ENCODE measurements at places on chromosomes 11 and 22.

DNA sequence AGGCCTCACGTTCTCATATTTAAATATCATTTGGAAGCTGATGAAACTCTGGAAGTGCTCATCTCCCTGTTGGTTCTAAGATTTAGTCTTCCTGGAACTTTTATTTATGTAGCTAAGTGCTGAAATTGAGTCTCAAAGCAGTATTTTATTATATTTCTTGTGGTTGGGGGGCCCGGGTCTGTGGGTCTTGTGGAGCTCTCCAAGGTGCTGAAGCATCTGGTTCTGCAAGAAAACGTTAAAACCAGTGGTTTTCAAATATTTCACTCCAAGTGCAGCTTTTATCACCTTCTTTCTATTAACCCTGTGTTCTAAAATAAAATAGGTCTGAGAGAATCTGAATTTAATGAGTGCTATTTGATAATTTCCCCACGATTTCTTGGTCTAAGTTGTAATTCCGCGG is 1404.8 kb downstream of the TBC1D22A start:
- no peak for DNase-seq

DNA sequence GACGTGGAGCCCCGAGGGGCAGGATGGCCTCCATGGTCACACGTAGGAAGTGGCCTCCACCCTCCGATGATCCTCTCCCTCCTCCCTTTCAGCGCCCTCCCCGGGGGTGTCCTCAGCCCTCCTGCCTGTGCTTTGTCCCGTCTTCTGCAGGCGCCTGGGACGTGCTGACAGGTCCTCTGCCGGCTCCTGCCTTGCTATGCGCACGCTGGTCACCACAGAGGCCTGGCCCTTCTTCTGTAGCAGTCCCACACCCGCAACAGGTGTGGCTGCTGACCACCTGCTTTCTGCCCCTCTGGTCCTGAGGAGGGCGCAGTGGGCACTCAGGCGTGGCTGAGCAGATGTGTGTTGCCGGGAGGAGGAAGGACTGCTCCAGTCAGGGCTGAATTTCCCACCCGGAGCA is 27.7 kb upstream of the PPP6R3 start:
- no peak for DNase-seq

DNA sequence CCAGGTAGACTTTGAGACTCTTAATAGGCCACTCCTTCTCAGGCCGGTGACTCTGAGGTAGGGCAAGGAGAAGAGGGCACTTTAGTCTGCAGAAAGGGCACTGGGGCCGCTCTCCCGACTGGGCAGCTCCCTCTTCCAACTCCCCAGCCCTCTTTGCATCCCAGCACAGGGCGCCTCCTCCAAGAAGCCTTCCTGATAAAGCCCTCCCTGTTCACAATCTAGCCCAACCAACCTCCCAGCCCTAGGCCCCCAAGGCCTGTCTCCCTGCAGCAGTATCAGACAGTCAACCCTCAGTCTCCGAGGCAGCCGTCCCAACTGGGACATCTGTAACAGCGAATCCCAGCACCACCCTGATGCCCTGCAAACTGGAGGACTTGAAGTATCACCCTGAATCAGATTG is 14.3 kb upstream of the PDE2A start:
- DNase-seq = no peak

DNA sequence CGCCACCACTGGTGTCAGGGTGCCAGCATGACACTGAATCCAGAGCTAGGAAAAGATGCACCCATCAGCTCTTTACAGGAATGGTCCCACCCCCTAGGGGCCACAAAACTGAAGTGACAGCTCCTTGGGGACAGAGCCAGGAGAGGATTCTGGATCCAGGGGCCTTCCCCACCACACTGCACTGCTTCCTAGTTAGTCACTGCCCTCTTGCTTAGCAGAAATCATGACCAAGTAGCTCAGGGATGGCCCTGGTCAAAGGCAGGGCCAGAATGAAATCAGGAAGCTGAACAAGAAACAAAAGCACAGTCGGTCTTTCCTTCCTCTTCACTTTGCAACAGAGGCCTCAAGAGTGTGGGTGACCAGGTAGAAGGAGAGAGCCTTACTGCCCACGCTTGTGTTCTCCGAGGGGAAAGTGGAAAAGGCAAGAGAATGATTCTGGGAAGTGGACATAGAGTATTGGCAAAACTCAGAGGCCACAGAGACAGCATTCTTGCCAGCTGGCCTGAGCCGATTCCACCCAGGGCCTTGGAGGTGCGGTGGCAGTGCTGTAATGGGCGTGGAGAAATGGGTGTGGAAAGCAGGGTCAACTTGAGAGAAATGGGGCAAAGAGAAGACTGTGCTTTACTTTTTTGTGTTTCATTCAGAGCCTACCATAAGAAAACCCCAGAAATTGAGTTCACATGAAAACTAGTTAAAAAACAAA is 39.8 kb downstream of the KCNJ1 start:
- no peak for DNase-seq

- DNase-seq = no peak
Measured at GRCh38 chr11:92253421-92253820, 28.8 kb downstream of the FAT3 start.

GRCh38 chr11:1927026-1927847 is 7.7 kb downstream of the TNNT3 start:
- no peak for DNase-seq

DNA sequence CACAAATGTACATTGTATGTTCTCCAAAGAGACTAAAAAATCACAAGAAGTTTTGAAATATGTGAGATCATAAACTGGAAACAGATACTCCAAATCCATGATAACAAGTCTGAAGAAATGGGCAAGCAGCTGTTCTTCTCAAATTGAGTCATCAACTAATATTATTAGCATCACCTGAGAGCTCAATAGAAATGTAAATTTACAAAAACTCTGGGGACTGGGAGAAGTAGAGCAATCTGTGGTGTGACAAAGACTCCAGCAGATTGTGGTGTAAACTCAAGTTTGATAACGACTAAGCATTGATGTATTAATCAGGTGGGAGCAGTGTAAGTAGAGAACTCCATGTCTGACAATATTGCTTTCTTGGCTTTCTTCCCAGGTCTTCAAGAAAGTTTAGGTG is 53.2 kb downstream of the GLYATL1 start:
- DNase-seq = peak; percentile 5

DNA sequence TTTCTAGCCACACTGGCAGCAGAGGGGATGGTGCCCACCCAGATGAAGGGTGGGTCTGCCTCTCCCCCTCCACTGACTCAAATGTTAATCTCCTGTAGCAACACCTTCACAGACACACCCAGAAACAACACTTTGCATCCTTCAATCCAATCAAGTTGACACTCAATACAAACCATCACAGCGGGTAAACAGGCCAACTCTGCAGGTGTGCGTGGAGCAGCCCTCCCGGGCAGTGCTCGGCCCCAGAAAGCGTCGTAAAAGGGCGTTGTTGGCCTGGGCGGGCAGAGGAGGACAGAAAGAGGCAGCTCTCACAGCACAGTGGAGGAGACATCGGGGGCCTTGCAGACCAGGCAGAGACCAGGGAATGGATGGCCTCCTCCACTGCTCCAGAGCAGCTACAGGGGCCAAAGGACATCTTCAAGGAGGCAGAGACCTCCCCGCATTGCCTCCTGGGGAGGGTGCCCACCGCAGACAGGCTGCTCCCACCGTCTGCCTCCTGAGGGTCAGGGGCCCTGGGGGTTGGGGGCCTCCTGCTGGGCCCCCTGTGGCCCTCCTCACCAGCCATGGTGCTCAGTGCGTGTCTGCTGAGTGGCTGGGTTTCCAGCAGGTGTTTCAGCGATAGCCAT is 56.1 kb upstream of the FADD start:
- no peak for DNase-seq

DNA sequence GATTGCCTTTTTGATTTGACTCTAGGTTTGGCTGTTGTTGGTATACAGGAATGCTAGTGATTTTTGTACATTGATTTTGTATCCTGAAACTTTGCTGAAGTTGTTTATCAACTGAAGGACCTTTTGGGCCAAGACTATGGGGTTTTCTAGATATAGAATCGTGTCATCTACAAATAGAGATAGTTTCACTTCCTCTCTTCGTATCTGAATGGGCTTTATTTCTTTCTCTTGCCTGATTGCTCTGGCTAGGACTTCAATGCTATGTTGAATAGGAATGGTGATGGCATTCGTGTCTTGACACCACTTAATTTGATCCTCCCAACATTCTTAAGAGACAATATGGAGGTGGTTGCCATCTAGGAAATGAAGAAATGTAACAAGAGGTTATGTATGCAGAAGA is 388.1 kb upstream of the API5 start:
- DNase-seq = no peak
